ENCODE measurements at places on chromosomes 4 and X.

GRCh38 chr4:171928336-171928735 lies 115.1 kb downstream of the GALNTL6 start:
- peak; percentile 5 for DNase-seq

DNA sequence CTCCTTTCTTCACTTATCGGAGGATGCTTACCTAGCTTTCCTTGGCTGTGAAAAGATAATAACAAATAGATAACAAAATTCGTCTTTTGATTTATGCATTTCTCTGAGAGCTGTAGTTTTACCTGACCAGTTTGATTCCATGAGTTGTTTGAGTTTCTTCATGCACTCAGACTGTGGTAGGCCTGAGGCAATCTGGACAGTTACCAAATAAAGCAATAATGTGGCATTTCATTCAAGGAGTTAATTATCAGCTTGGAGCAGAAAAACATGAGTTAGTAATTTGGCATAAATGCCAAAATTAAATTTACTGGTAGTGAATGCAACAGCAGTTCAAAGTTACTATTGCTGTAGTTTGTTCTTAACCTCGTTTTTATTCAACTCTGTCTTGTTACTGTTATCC lies 53.5 kb downstream of the FABP2 start:
- no peak for DNase-seq

DNA sequence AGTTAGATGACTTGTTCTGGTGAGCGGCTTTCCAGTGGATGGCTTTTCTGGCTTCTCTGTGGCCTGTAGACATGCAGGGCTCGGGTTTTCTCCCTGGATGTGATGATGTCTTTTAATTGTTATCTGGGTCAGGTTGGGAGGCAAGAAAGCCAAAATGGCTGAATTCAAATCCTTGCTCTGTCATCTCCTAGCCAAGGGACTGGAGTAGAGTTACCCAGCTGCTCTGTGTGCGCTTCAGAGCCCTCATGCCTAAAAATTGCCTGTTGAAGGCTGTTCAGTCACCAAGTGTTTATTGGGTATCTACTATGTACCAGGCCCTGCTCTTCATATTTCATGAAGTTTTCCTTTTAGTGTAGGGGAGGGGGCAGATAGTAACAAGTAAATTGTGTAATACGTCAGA lies 7.3 kb downstream of the DCUN1D4 start:
- DNase-seq = no peak

GRCh38 chrX:47193475-47194193 lies at the start of gene UBA1:
UBA1 (plus strand) TSS chrX:47193829; CDS start chrX:47198803, 4,974 bp downstream.
- DNase-seq = peak; percentile 72

- peak; percentile 7 for DNase-seq
Measured at GRCh38 chr4:99945718-99946355, 581 bp downstream of the DNAJB14 start.

GRCh38 chrX:17976955-17977354 lies 115.9 kb upstream of the RAI2 start:
- no peak for DNase-seq

GRCh38 chrX:133897593-133898163 lies 87.7 kb downstream of the GPC3 start:
- no peak for DNase-seq

GRCh38 chr4:158810487-158811215 lies 41.8 kb downstream of the FNIP2 start:
- peak; percentile 87 for DNase-seq

DNA sequence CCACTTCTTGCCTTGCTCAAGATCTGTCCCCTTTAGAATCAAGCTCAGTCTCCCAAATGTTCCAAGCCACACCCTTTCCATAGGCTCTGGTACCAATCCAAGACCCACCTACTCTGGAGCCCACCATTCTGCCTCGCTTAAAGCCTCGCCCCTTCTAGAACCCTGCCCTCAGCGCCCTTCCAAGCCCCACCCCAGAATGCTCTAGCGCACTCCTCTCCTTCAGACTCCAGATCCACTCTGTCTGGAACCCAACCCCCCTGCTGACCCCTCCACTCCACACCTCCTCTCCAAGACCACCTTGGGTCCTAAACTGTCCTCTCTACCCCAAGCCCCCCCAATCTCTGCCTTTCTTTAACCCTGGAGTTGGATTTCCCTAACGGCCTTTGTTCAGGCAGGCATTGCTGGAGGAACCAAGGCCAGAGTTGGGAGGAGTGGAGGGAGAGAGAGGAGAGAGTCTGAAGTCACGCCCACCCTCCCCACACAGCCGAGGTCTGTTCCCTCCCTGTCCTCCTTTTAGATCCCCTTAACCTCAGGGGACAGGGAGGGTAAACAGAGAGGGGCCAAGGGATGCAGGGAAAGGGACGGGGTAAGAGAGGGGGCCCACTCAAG lies 2.4 kb upstream of the PRICKLE3 start:
- DNase-seq = no peak

DNA sequence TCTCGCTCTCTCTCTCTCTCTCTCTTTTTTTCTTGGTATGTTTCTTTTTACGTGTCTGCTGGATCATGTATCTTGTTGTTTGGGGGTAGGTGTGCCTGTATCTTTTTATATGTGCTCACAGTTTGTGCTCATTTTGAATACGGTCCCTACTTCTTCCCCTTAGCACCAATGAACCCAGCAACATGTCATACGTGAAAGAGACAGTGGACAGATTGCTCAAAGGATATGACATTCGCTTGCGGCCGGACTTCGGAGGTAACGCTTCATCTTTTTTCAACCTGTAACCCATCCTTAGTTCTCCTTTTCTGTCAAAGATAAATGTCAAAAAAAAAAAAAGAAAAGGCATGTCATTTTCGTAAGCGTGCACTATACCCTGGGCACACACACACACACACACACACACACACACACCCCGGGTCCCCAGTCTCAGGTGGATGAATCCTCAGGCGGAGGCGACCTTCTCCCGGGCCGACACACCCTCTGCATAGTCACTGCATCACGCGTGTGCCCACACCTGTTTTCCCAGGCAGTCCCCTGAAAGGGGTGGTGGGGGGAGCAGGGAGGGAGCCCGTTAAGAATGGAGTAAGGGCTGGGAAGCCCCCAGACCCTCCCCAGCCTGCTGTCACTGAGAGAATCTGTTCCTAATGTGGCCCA lies 511 bp downstream of the GABRB1 start:
- DNase-seq = no peak

GRCh38 chr4:140088323-140088967 lies 65.5 kb downstream of the MAML3 start:
- DNase-seq = peak; percentile 64

DNA sequence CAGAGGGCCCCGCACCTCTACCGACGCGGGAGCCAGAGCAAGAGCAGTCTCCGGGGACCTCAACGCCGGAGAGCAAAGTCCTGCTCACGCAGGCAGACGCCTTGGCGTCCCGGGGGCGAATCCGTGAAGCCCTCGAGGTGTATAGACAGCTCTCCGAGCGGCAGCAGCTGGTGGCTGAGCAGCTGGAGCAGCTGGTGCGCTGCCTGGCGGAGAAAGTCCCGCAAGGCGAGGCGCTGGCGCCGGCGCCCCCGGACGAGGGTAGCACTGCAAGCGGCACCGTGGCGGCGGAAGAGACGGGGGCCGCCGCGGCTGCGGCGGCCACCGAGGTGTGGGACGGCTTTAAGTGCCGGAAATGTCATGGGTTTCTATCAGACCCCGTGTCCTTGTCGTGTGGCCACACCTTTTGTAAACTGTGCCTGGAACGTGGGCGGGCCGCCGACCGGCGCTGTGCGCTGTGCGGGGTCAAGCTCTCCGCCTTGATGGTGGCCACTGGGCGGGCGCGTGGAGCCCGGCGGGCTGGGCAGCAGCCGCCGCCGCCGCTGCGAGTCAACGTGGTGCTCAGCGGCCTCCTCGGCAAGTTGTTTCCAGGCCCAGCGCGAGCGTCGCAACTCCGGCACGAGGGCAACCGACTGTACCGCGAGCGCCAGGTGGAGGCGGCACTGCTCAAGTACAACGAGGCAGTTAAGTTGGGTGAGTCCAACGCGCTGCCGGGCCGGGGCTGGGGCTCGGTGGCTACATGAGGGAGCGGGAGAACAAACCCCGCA lies 672 bp downstream of the LONRF3 start:
- no peak for DNase-seq

GRCh38 chrX:122440832-122441231 lies 743.2 kb upstream of the GRIA3 start:
- no peak for DNase-seq

All from NCI-H226 (cell line).